ENCODE measurements at places on chromosomes 1 and 21.

DNA sequence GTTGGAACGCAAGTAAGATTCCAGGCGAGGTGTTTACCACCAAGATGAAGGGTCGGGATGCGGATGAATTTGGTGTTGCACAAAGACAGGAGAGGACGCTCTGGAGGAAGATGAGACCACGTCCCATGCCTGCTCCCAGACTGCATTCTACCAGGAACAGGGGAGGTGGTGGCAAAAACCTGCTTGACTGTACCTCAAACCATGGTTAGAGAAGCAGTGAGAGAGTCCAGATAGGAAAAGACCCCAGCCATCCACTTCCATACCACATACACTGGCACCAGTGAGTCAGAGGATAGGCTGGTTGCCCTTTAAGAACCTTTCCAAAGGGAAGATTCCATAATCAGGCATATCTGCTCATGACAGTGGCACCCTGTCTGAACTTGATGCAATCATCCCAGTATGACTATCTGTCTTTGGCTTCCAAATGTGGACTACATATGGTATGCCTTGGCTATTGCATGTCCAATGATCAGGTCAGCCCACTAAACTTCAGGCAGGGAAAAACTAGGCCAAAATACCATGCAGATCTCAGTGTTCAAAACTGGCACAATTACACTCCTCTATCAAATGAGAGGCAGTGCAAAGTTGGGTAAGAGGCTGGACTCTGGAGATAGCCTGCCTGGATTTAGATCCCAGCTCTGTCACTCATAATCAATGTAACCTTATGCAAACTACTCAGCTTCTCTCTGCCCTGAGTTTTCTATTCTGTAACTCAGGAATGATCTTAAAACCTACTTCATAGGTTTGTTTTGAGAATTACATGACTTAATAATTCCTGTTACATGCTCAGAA is 20.6 kb downstream of the NPR1 start:
- DNase-seq, result no peak

GRCh38 chr1:64162804-64163203 is 40.6 kb upstream of the UBE2U start:
- no peak for DNase-seq

DNA sequence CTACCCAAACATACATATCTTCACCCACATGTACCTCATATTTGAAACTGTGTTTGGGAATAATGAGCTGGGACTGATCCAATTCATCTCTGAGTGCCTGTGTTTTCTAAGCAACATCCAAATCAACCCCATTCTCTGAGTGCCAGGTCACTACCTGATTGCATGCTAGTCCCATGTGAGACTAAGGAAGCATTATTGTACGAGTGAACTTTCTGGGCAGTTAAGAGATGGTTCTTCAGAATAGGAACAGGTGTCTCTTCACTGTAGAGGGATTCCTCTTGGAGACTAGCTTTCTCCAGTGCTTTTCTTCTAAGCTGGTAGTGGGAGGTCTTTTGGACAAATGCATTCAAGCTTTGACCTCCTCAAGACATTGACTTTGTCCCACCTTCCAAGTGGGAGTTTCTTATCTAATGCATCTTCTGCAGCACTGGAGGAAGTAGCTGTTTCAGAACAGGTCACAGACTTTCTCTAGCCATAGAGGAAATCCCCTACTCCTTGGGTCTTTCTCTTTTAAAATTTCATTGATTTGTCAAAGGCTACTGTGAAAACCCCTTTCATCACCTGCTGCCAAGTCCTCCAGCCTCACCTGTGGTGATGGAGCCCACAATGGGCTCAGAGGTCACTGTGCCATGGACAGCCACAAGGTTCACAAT is 172.0 kb upstream of the KIAA0040 start:
- no peak for DNase-seq

DNA sequence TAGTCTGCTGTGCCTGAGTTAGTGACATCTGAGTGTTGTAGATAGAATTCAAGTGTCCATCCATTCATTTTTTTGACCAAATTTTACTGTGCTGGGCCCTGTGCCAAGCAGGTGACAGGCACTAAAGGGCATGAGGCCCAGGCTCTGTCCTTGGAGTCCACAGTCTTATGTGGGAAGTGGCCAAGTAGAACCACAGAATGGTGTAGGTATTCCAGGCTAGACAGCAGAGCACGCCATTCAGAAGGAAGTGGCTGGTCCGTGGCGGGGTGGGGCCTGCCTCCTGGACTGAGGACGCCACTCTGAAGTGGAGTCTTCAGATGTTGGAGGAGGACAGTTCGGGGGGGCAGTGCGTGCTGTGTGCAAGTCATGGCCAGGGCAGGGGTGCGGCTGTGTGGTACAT is 68.9 kb upstream of the ACTL8 start:
- no peak for DNase-seq

GRCh38 chr1:9068981-9069325 is 482 bp downstream of the SLC2A5 start:
- DNase-seq, result no peak

- DNase-seq, result no peak
These were observed 4.3 kb upstream of the OR2C3 start for GRCh38 chr1:247540581-247540980.

GRCh38 chr21:35273333-35273732 is 224.2 kb upstream of the RUNX1 start:
- DNase-seq, result no peak

GRCh38 chr1:83802023-83802422 is 196.9 kb downstream of the TTLL7 start:
- no peak for DNase-seq
